HT1080 (cell line): ENCODE measurements at places on chromosomes 11 and 22. TPM values are rescaled to one million over a fixed set of nuclear protein-coding genes. Genes with fewer than 3 reads are reported as not detected.

DNA sequence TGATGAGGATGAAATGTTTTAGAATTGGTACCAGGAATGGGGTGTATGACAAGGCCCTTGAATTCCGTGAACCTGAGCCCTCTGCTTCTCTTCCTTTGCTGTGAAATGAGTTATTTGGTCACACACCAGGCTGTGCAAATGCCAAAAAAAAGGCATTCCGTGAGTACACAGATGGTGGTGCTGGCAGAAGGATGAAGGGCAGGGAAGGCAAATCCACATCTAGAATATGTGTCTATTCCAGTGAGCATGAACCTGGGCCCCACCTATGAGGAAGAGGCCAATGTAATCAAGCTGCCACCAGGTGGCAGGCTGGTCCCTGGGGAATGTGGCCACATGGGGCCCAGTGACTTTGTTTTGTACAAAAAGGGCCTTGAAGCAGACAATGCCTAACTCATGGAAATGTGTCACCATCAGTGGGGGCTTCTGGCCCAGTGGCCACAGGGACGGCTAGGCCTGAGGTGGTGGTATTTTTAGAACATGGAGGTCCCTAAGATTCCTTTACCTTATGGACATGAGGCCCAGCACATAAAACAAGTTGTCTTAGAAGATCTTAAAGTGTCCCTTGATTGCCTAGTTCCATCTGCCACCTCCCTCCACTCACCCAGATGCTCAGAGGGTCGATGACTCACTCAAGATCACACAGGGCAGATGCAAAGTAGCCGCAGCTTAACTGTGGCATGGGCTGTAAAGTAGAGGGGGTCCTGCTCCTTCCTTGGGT is 3.9 kb upstream of the RNF215 start:
- peak; percentile 72 for DNase-seq

Gene CDHR5
- total RNA-seq = not detected in 2 replicates

Gene MPZL3
- total RNA-seq = 1.7 and 2.2 TPM in 2 replicates

Gene OR8D4
- not detected in 2 replicates for total RNA-seq

- no peak for DNase-seq
These were observed 44.1 kb downstream of the PAX6 start for GRCh38 chr11:31767066-31767465.
